ENCODE measurements at places on chromosomes 2 and 18. TPM values are rescaled to one million over a fixed set of nuclear protein-coding genes. Genes with fewer than 3 reads are reported as not detected.
A peak's percentile ranks its signal among the peaks of the same experiment; 100 is the strongest.

DNA sequence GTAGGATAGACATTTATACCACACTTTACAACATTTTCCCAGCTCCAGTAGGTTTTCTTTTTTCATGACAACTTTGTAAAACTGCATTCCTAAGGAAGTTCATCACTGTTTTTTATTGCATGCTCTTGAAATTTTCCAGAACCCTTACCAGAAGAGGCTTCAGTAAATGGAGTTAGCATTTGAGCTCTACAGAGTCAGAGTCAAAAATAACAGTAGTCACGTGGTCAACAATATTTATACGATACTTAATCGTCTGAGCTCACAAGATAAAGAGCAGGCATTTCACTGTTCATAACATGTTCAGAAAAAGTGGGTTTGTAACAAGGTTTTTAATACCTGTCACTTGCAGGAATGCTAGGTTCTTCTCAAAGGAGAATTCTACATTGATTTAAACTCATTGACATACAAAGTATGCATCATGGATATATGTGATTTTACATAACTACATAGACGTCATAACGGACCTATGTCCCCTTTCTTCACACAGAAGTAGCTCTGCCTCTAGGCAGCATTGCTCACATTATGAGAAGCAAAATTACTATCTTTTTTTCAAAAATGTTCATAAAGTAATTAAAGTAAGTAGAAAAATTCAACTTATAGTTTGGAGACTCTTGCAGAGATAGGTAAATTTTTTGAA is 187.0 kb upstream of the COL3A1 start:
- DNase-seq: no peak

DNA sequence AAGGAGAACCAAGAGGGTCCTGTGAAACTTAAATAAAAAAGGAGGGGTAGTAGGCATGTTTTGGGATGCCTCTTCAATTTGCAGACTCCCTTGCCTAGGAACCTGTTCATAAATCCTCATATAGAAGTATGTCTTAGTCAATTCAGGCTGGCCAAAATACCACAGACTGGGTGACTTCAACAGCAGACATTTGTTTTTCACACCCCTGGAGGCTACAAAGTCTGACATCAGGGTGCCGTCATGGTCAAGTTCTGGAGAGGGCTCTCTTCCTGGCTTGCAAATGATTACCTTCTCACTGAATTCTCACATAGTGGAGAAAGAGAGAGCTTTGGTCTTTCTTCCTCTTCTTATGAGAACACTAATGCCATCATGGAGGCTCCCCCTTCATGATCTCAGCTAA is 4.1 kb upstream of the TCF4 start:
- no peak for DNase-seq

- peak; percentile 83 for DNase-seq
Observed at GRCh38 chr2:62293490-62294271, 97.8 kb downstream of the B3GNT2 start.

DNA sequence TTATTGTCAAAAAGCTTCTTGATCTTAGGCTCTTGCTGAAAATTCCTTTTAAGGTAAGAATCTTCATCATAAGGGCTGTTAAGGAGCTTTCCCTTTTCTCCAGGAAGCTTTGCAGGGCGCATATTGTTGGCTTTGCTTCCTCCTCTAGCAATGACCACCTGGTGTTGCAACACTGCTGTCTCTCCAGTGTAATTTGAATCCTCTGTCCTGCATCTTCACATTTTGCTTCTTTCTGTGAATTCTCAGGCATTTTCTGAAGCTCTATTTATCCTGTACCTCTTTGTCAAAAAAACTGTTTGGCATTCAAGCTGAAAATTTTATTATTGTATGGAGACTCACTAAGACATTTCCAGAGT is 533.1 kb upstream of the CHAC2 start:
- DNase-seq: peak; percentile 79

GRCh38 chr2:145690183-145690778 is 1170.4 kb upstream of the ZEB2 start:
- no peak for DNase-seq

- peak; percentile 69 for DNase-seq
Observed at GRCh38 chr2:210099940-210100339, 71.3 kb downstream of the KANSL1L start.

DNA sequence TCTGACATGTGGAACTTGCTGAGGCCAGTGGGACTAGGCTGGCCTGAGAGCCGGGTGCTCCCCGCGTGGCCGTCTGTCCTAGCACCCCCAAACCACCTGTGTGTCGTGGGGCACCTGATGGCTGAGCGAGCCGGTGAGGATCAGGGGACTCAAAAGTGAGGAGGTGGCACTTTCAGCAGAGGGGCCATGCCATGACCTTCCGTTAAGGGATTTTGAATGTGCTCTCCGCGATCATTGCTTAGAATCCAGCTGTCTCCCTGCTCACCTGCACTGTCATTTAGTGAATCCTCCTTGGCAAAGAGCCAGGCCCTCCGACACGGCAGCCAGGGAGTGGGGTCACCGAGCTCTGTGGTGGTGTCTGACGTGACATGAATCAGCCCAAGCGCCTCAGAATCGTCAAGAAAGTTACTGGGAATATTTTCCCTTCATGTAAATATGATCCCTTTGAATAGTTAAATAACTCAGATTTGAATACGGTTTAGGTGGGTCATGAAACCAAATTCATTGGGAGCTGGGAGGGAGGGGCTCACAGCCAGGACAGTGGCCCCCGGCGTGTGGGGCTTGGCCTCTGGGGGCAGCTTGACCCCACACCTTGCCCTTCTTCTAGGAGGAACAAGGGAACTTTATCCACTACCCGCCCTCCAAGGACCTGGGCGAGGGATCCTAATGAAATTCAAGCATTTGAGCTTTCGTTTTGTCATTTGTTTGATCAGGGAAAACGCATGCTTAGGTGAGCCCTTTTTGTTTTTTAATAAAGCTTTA is 9.5 kb downstream of the NFATC1 start:
- DNase-seq: no peak

DNA sequence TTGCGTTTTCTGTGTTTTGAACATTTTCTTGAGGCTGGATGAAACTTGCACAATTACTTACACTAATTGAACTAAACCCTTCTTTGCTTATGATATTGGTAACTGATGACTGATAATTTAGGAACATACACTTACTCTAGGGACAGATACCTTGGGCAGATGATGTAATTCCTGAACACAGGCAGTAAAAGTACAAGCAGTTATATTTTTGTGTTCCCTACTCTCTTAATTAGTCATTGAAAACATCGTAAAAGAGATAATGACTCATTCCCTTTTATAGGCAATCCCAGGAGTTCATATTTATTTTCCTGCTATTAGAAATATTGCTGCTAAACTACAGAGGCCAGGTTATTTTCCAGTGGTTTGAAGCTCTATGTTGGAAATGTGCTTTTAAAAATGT is 46.4 kb downstream of the CCDC85A start:
- DNase-seq: no peak

DNAH6 gene
- 0.16 TPM for total RNA-seq

ABCG8 gene
- total RNA-seq: 0.31 TPM

INPP5D gene
- total RNA-seq: 8.3 TPM

MXD1 gene
- 1.8 TPM for total RNA-seq

COL5A2 gene
- 20.2 TPM for total RNA-seq

WNT10A gene
- not detected for total RNA-seq

ALK gene
- total RNA-seq: 0.35 TPM

NFATC1 gene
- total RNA-seq: 6.4 TPM

EGR4 gene
- not detected for total RNA-seq

SNED1 gene
- 1.1 TPM for total RNA-seq

TRAK2 gene
- total RNA-seq: 17.0 TPM

HOXD12 gene
- total RNA-seq: not detected

BIN1 gene
- total RNA-seq: 56.4 TPM
